Upper lobe of left lung (tissue), 6 donors: ENCODE measurements at places on chromosomes 3 and 15.
A peak's percentile ranks its signal among the peaks of the same experiment; 100 is the strongest.

DNA sequence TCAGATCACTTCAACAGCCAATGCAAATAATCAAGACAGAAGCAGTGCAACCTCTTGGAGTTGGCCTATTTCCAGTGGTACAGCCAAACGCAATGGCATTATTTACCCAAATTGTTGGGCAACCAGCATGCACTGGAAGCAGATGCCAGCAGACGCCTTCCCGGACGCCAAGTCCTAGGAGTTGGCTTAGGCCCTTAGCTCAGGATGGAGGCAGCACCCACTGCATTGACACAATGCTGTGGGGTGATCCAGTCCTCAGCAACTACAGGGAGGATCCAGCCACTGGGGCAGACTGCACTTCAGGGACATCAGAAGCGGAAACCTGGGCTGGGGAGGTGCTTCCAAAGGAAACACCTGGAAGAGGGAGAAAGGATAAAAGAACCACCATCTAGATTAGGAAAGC lies 290.4 kb downstream of the FAM43A start:
- no peak overlapping the region for H3K27ac ChIP-seq
- H3K4me1 ChIP-seq: no peaks in the 10 kb centered on the region
- H3K4me3 ChIP-seq: no peak overlapping the region
- no peaks in the 10 kb centered on the region for H3K27me3 ChIP-seq
- peak; percentile 75 for DNase-seq

DNA sequence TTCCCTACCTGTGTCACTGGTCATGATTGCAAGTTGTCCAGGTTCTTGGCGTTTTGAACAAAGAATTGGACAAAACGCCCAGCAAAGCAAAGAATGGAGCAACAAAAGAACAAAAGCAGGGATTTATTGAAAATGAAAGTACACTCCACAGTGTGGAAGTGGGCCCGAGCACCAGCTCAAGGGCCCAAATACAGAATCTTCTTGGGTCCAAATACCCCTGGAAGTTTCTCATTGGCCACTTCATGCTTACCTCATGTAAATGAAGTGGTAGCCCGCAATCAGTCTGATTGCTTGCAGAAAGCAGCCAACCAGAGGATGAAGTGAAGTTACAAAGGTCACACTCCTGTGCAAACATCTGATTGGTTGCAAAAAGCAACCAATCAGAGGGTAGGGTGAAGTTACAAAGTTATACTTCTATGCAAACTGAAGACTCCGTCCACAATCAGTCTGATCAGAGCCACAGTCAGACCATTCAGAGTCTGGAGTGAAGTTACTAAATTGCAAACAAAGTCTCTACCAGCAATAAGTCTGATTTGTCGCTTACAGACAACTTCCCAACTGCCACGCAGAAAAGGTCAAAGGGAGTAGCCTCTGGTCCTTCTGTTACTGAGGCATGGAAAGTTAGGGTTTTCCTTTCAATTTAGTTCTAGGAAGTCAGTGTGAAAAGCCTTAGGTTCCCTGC lies 8.3 kb upstream of the TM4SF1 start:
- H3K4me3 ChIP-seq: no peak overlapping the region
- peak overlapping the region; percentile 80 for H3K27ac ChIP-seq
- H3K27me3 ChIP-seq: no peaks in the 10 kb centered on the region
- H3K4me1 ChIP-seq: peaks cover 31% of the 10 kb centered on the region

DNA sequence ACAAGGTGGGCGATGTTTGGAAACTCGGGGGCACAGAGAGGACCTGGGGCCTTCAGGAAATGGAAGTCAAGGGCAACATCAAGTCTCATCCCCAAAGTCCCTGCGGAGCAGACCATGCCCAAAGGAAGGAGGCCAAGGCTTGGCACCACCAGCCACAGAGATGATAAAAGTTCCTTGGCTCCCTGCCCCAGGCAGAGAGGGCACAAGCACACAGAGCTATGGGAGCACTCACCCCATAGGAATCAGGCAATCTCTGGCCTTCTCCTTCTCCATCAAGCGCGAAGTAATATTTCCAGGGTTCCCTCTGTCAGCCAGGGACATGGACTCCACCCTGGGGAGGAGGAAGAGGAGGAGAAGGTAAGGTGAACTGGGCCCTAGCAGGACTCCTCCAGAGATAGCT lies 7.9 kb downstream of the ACAA1 start:
- H3K36me3 ChIP-seq: peaks cover 96% of the 10 kb centered on the region
- no peak overlapping the region for H3K4me3 ChIP-seq
- peaks cover 8% of the 10 kb centered on the region for H3K4me1 ChIP-seq
- no peaks in the 10 kb centered on the region for H3K27me3 ChIP-seq
- H3K27ac ChIP-seq: peak overlapping the region; percentile 46

DNA sequence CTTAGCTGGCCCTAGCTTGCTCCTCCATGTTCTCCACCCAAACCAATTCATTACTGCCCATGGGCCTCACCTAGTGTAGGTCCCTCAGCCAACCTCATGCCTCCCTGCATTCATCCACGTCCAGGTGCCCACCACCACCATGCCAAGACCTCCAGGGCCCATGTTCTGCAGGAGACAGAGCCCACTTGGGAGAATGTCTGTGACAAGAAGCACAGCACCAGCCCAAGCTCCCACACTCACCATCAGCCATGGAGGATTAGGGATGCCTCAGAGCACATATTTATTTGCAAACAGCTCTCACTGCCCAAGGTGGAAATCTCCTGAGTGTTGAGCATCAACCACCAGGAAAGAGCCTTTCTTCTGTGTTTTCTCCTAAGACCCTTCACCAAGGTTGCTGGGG lies 43.4 kb upstream of the ACAN start:
- no peaks in the 10 kb centered on the region for H3K4me1 ChIP-seq
- DNase-seq: no peak
- no peaks in the 10 kb centered on the region for H3K36me3 ChIP-seq
- H3K4me3 ChIP-seq: no peak overlapping the region

- H3K36me3 ChIP-seq: no peaks in the 10 kb centered on the region
- no peaks in the 10 kb centered on the region for H3K27me3 ChIP-seq
- DNase-seq: no peak
- no peak overlapping the region for H3K27ac ChIP-seq
- no peak overlapping the region for H3K4me3 ChIP-seq
- peaks cover 28% of the 10 kb centered on the region for H3K4me1 ChIP-seq
Measured at GRCh38 chr3:57952208-57952631, 56.0 kb upstream of the FLNB start.

- no peak for DNase-seq
- peaks cover 55% of the 10 kb centered on the region for H3K4me1 ChIP-seq
- H3K27ac ChIP-seq: no peak overlapping the region
- no peaks in the 10 kb centered on the region for H3K36me3 ChIP-seq
Measured at GRCh38 chr15:98730860-98731711, 82.7 kb downstream of the IGF1R start.

DNA sequence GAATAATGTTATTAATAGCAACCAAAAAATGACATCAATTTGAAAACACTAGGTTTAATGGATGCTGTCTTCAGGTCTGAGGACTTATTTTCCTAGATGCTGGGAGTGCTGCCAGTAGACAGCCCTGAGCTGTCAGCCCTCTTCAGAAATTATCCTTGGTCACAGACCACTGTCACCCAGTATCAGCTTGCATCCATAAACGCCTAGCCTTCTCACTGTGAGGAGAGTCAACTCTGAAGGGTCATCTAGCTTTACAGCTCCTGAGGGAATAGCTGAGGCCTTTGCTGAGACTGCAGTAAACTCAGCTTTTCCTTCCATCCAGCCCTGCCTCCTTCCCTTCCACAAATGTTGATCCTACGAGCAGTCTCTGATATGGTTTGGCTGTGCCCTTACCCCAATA lies 19.4 kb upstream of the MNS1 start:
- no peak overlapping the region for H3K27ac ChIP-seq
- no peaks in the 10 kb centered on the region for H3K27me3 ChIP-seq
- H3K4me3 ChIP-seq: no peak overlapping the region
- H3K36me3 ChIP-seq: no peaks in the 10 kb centered on the region

DNA sequence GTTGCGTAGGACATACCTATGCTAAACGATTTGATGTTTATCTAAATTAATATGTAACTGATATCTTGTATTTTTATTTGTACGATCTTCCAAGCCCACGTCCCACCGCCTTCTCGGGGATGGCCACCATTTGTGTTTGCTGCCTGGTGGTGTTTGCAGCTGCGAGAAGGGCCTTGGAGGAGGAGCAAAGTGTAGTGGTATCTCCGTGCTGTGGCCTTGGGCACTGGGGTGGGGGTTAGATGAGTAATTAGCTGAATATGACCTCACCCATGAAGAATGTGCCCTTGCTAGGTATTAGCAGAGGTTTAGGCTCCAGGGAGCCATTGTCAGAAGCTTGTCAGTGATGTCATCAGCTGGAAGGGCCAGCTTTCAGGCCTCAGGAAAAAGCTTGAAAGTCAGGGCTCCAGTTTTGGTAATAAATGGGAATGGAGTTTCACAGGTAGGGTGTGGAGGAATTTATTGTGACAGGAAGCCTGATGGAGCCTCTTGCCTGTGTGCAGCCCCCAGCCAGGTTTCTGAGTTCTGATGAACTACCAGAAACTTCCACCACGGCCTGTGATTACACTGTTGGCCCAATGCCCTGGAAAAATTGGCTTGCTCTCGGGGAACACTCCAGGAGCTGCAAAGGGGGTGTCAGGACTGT lies 41.0 kb downstream of the FLNB start:
- no peaks in the 10 kb centered on the region for H3K36me3 ChIP-seq
- peak; percentile 57 for DNase-seq
- H3K27ac ChIP-seq: peak overlapping the region; percentile 67
- no peak overlapping the region for H3K4me3 ChIP-seq
- H3K27me3 ChIP-seq: no peaks in the 10 kb centered on the region

DNA sequence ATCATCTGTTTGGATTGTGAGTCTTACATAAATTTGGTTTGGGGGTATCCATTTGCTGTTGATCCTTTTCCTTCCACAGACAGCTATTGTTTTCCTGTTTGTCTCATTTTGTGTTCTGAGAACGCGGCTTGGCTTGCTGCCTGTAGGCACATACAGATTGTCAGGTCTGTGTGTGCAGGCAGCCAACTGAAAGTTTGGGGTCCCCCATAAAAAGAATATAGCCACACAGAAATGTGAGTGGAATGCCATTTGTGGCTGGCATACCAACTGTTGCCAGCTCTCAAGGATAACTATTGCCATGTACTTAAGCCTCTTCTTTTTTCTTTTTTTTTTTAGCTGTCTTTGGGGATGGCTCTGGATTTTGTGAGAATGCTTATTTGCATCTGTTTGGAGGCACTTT lies 1308.0 kb downstream of the ROBO1 start:
- no peak overlapping the region for H3K4me3 ChIP-seq
- H3K27me3 ChIP-seq: no peaks in the 10 kb centered on the region
- DNase-seq: no peak
- no peak overlapping the region for H3K27ac ChIP-seq
- H3K4me1 ChIP-seq: no peaks in the 10 kb centered on the region
- H3K36me3 ChIP-seq: no peaks in the 10 kb centered on the region
